Stimulated activated CD4-positive, alpha-beta T cell treated with anti-CD3 and anti-CD28 coated beads, TNF-alpha, amount 100 ng/mL, for 1 hour (primary cell): ENCODE measurements at places on chromosomes 2 and 18.

DNA sequence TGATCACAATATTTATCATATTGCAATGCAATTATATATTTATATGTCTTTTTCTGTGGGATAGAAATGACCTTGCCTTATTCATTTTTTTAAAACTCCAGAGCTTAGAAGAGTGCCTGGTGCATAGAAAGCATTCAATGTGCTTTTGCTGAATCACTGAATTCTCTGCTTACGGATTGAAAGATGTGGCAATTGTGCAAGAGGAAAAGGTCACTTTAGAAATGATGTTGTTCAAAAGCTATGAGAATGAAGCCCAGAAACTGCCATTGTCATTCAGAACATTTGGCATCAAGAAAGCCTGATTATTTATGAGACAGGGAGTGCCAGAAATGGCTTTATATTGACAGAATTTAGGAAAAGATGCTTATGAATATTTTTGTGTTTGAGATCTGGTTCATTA lies 678.6 kb upstream of the CDH2 start:
- no peak for DNase-seq

GRCh38 chr18:76459687-76460350 lies 35.2 kb downstream of the ZNF516 start:
- no peak for DNase-seq

DNA sequence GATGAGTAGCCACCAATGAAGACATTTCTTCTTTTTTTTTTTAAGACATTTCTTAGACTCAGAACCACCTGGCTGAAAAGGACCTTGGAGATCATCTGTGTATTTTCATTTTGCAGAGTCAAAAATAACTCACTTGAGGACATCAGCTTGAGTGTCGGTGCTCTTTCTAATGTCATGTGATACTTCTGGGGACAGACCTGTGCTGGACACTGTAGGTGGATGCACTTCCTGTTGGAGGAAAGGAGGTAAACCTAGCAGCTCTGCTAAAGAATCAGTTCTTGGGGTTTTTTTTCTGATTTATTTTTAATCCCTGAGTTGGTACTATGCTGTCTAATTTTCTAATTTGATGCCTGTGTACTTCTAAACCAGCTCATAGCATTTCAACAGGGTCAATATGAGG lies 283.9 kb upstream of the CRIM1 start:
- no peak for DNase-seq

GRCh38 chr2:217806482-217806765 lies 196.4 kb downstream of the TNS1 start:
- DNase-seq = no peak

GRCh38 chr2:3944071-3944470 lies 240.7 kb downstream of the DCDC2C start:
- no peak for DNase-seq

DNA sequence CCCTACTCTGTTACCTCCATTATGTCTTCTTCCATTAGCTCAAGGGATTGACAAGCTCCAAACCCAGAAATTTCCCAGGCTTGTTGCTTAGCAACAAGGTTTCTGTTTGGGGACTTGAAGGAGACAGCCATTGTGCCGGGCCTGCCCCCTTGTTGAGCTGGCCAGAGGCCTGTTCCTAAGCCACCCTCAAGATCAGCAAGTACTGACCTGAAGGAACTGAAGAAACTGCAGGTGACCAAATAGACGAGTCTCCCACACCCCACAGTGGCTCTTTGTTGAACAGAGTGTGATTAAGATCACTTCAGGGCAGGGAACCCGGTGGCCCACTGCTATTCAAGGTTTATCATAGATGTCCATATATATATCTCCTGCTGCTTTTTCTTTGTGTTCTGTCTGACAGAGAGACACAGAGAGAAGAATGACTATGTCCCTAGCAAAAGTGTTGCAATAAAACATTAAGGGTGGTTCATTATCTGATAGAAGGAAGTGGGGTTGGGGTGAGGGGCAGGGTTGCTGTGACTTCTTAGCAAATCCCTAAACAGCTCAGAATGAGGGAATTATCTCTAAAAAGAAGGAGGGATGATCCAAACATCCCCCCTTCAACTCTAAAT lies 69.2 kb downstream of the RNF144A start:
- no peak for DNase-seq

DNA sequence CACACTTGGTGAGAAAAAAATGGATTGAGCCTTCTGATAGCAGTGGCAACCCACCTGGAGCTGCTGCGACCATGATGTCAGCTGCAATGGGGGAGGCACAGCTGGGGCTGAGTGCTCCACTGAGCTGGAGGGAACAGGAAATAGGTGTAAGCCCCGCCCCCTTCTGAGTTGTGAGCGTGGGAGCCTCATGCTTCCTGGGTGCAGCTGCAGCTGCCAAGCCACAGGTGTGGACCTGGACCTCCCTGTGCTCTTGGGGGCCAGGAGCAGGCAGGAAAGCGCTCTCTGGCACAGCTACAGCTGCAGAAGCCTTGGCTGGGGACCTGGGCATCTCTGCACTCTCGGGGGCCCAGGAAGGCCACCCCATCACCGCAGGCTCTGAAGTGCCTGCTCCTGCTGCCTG lies 970.6 kb downstream of the DCDC2C start:
- DNase-seq = no peak

DNA sequence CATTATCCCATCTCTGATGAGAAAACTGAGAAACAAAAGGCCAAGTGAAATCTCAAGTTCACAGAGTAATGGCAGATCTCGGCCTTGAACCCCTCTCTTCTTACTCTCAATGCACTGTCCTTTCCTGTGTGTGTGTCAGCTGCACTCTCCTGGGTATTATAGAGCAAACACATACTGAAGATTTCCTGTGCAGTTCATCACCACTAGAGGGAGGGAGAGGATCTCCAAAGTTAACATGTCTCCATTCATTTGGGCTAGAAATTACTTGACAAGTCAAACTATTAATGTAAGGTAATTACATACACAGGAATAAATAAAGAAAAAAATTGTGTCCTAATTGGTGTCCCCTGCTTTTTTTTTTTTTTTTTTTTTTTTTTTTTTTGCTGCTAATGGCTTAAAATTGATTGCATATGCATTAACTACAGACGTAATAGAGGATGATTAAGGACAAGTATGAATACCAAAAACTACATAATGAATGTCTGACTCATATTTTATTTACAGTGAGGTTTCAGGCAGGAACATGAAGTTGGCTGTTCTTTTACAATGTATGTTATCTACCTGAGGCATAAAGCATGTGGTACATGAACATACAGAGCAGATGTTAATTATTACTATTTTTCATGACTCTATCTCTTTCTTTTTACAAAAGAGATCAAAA lies 269.2 kb downstream of the NYAP2 start:
- DNase-seq = no peak

GRCh38 chr2:23574919-23575654 lies 190.1 kb downstream of the KLHL29 start:
- no peak for DNase-seq

- DNase-seq = no peak
These were observed 35.2 kb downstream of the ST3GAL5 start for GRCh38 chr2:85853499-85854165.

GRCh38 chr18:63142594-63143225 lies 176.9 kb downstream of the BCL2 start:
- DNase-seq = no peak

DNA sequence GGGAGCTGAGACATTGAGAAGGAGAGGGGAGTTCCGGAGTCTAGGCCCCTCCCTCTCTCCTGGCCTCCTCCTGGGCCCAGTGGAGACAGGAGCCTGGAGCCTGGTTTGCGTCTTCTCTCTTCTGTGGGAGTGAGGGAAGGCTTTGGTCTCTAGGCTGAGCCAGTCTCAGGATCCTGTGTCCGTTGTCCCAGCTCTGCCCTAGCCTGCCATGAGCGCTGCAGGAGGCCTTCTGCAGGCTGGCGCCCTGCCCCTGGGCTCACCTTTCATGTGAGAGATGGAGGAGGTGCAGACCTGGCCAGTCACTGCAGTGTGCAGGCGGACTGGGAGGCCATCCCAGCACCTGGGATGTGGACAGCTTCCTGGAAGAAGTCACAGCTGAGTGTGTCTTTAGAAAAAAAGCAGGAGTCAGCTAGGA lies 8.7 kb downstream of the IMPA2 start:
- no peak for DNase-seq

DNA sequence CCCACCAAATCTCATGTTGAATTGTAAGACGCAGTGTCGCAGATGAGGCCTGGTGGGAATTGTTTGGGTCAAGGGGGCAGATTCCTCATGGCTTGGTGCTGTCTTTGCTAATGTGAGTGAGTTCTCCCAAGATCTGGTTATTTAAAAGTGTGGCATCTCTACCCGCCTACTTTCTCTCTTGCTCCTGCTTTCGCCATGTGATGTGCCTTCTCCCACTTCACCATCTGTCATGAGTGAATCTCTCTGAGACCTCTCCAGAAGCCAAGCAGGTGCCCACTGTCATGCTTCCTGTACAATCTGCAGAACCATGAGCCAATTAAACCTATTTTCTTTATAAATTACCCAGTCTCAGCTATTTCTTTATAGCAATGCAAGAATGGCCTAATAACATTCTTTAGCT lies 246.6 kb upstream of the CDH20 start:
- no peak for DNase-seq

- no peak for DNase-seq
These were observed 118.6 kb upstream of the SIX2 start for GRCh38 chr2:45127891-45128290.

GRCh38 chr2:7884338-7884737 lies 797.5 kb upstream of the ID2 start:
- no peak for DNase-seq

- no peak for DNase-seq
These were observed 28.3 kb upstream of the SLC40A1 start for GRCh38 chr2:189608795-189609422.

DNA sequence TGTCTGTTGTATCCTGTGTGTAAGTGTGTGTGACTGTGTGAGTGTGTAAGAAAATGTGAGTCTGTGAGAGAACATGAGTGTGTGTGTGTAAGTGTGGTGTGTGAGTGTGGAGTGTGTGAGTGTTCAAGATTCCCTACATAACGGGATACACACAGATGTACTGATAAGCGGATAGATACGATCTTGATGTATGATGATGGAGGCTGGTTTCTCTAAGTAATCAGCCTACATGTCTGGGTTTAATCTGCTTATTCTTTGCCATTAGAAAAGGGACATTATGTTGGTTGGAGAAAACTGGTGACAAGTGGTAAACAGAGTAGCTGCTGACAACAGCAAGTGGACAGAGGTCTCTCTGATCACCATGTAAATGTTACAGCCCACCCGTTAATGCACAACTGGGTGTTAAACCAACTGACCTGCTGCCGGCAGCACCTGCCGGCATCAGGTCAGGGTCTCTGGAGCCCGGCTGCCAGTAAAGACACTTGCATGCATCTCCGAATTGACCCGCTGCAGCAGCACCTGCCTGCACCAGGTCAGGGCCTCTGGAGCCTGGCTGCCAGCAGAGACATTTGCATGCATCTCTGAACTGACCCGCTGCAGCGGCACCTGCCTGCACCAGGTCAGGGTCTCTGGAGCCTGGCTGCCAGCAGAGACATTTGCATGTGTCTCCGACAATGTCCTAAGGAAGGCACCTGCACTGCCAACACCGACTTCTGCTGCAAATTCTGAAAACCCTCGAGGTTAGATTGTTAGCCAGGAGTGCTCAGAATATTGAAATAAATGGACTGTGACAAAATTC lies 87.5 kb downstream of the MBP start:
- no peak for DNase-seq

- no peak for DNase-seq
These were observed 19.2 kb upstream of the IL36G start for GRCh38 chr2:112958428-112959108.

GRCh38 chr2:239232195-239232578 lies 168.6 kb downstream of the HDAC4 start:
- DNase-seq = no peak

DNA sequence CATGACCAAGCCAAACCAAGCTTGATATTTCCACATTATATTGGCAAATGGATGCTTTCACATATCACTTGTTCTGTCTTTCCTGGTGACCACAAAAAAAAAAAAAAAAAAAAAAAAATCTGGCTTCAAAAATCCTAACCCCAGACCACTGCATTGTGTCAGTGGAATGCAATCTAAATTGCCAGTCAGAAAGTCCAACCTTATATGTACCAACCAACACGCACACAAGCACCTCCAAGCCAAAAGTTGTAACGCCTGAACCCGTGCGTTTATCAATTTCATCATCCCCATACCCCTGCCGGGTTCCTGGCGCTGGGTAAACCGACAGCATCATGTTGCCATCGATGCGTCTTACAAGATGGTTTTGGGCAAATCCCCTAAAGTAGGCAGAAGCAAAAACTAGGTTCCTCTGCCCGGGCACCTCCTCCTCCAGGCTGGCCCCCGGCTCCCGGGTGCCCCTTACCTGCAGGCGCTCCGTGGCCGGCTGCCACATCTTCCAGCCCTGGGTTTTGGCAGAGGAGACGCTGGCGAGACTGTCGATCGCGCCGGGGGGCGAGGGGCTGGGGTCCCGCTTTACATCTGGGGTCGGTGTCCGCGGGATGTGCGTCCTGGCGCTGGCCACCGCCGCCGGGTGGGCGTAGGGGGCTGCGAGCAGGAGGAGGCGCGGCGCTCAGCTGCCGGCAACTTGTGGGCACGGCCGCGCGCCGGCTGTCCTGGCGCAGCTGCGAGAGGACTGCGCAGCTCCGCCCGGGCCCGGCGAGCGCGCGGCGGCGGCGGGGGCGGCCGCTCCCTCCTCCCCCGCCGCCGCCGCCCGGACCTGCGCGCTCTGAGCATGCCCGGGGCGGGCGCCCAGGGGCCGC lies at the start of gene PID1:
Gene PID1, minus strand, starts transcription at position 737 of the 860 bp plus-strand sequence. Its CDS starts 244 bp downstream, at position 493.
- DNase-seq = no peak

- no peak for DNase-seq
These were observed 144.4 kb upstream of the THUMPD2 start for GRCh38 chr2:39923455-39923854.

DNA sequence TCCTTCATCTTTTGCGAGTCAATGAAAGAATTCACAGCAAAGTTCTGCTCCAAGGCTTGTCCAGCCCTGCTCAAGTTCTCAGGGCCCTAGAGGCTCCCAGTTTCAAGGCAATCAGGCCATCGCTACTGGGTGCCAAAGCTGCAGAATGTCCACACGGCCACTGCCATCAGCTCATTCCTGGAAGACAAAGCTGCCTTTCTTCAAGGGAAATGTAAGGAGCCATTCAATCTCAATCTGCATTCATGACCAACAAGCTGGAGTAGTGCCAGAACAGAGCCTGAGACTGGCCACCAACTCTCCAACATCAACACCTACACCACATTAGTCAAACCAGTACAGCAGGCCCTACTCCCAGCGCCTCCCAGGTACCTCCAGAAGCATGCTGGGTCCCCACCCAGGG lies 202.2 kb downstream of the TCF4 start:
- DNase-seq = no peak

DNA sequence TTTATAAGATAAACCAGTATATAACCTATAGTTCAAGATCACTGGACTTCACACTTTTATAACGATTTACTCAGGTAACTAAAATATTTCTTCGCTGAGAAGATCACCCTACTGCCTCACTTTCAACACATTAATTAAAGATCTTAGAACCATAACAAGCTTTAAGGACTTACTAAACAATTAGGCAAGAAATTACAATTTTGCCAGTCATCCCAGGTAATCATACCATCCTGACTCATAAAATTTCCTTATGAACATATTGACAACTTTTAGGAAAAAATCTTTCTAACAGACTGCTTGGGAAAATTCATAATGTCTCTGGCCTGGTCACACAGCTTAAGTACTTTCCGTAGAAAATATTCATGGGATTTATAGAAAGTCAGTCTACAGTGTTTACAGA lies 223.2 kb downstream of the NRXN1 start:
- no peak for DNase-seq
